Astrocyte of the cerebellum (primary cell): ENCODE measurements at places on chromosomes 11 and 22.

GRCh38 chr22:34736081-34736480 is 329.9 kb upstream of the ISX start:
- DNase-seq, result no peak

- no peak for DNase-seq
These were observed 178.5 kb upstream of the GUCY1A2 start for GRCh38 chr11:107196732-107197131.

DNA sequence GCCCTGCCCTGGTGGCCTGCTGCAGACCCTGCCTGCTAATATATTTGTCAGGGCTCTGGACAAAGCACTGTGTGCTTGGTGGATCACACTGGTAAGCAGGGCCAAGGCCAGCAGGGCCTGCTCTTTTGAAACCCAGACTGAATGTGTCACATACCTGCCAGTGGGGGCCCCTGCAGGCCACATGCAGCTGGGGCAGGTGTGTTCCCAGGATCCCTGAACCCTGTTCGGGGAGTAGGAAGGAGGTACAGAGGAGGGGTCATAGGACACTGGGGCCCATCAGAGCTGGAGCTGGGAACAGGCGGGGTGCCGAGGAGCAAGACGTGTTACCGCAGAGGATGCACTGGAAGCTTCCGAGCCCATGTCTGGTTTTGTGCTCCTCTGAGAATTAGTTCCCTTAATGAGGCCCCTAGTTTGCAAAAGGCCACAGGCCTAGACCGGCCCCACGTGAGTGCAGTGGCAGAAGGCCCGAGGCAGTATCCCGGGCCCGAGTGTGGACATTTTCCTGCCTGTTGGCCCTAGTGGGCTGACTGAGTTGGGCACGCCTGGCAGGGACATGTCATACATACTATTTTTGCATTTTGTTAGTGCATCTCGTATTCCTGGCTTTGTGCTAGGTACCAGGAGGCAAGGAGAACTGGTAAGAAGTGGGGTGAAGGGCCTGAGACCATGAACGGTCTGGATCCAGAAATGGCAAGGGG is 11.2 kb upstream of the ACR start:
- DNase-seq, result no peak

- DNase-seq, result no peak
These were observed 15.9 kb upstream of the LRRC32 start for GRCh38 chr11:76686261-76687079.

DNA sequence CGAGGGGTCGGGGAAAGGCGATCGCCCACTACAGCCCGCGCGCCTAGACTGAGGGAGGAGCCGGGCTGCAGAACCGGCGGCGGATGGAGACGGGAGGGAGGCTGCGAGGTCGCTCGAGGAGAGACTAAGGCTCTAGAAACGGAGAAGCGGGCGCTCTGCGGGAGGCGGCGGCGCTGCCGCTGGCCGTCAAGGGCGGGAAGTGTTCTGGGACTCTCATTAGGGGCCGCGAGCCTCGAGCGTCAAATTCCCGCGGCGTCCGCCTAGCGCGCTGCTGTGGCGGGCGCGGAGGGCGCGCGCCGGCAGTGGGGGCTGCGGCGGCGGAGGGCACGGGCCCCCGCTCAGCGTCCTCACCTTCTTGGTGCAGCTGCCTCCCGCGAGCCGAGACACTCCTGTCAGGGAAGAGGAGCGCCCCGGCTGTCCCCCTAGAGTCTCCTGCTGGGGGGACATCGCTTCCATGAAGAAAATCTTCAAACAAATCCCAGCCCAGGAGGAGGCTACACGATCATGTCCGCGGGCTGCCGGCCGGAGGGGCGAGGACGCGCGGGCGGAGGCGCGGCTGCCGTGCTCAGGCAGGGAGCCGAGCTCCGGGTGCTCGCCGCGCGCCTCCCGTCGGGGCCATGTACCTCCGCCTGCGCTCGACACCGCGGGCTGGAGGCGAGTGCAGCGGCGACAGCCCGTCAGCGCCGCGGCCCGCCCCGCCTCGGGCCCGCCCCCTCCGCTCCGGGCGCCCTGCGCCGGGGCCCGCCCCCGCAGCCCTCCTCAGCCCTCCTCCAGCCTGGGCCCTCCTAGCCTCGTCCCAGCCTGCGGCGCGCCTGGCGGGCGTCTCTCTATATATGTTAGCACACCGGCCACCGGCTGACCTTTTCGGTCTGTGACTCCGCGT is at the start of gene ARHGAP20:
Gene ARHGAP20, minus strand, starts transcription at position 662 of the 883 bp plus-strand sequence. Its CDS starts 206 bp downstream, at position 456.
- no peak for DNase-seq

GRCh38 chr22:39745789-39746188 is 147.8 kb downstream of the ENTHD1 start:
- DNase-seq, result no peak

- no peak for DNase-seq
These were observed 22.2 kb downstream of the TREH start for GRCh38 chr11:118657238-118657637.

DNA sequence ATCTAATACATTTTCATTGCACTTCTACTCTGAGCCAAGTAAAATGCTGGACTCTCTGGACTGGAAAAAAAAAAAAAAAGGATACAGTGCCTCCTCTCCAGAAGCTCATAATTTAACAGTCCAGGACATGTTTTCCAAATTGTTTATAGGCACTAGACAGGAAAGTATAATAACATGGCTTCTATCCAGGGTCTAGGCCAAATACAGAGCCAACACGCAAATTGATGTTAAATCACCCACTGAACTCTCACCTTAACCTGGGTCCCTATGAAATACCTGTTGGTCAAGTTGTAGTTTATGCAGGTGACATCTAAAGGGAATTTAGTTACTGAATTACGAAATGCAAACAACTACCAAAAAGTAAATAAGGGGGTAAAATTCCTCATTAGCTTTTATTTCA is 428.7 kb upstream of the LUZP2 start:
- DNase-seq, result no peak

DNA sequence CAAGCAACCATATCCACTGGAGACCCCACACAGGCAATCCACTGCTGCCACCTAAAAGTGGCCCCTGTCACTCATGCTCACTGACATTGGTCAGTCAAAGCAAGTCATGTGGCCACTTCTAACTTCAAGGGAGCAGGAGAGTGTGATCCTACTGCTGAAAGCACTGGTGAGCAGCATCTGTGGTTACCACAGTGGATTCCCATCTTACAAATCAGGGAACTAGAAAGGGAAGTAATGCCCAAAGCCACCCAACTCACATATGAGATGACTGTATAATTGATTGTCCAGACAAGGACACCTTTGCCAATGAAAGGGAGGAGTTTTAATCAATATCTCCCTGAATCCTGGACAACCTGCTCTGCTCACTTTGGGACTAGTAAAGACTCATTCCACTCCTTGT is 17.7 kb downstream of the RCN1 start:
- DNase-seq, result no peak

DNA sequence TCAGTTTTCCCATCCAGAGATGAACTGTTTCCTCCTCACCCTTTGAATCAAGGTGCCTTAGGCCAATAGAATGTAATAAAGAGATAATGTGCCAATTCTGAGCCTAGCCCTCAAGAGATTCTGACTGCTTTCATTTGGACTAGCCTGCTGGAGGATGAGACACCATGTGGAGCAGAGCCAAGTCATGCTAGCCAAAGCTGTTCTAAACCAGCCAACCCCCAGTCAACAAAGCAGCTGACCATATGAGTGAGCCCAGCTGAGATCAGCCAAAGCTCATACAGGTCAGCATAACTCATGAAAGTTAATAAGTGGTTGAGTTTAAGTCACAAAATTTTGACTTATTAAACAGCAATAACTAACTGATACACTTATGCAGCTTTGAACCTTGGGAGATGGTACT is 66.7 kb upstream of the DBX1 start:
- no peak for DNase-seq
